Activated CD8-positive, alpha-beta T cell treated with anti-CD3 and anti-CD28 coated beads for 36 hours (primary cell): ENCODE measurements at places on chromosomes 4 and X. TPM values are rescaled to one million over a fixed set of nuclear protein-coding genes. Genes with fewer than 3 reads are reported as not detected.

GRCh38 chr4:154450966-154451365, 40.6 kb downstream of the DCHS2 start:
- H3K4me3 ChIP-seq, result no peak overlapping the region
- H3K27me3 ChIP-seq, result peaks cover 4% of the 10 kb centered on the region
- H3K4me1 ChIP-seq, result no peaks in the 10 kb centered on the region
- H3K27ac ChIP-seq, result no peak overlapping the region

DNA sequence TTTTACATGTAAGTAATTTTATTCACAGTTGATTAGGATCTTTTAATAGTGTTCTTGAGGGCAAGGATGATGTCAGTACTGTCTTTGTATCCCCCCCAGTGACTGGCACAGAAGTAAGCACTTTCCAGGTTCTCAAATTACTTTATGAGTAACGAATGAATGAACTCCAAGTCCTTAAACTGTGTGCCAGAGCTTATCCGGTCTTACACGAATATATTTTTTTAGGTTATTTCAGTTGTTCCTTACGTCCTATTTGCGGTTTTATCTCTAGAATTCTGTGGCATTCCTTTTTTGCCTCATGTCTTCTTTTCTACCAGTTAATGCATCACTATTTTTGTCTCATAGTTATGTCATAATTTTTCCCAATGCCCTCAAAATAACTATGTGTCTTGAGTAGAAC, 106.9 kb upstream of the MID1IP1 start:
- no peak overlapping the region for H3K27ac ChIP-seq
- H3K27me3 ChIP-seq, result no peaks in the 10 kb centered on the region
- no peak overlapping the region for H3K4me3 ChIP-seq
- no peaks in the 10 kb centered on the region for H3K4me1 ChIP-seq

TRMT44 gene
- 26.3 TPM for total RNA-seq

DNA sequence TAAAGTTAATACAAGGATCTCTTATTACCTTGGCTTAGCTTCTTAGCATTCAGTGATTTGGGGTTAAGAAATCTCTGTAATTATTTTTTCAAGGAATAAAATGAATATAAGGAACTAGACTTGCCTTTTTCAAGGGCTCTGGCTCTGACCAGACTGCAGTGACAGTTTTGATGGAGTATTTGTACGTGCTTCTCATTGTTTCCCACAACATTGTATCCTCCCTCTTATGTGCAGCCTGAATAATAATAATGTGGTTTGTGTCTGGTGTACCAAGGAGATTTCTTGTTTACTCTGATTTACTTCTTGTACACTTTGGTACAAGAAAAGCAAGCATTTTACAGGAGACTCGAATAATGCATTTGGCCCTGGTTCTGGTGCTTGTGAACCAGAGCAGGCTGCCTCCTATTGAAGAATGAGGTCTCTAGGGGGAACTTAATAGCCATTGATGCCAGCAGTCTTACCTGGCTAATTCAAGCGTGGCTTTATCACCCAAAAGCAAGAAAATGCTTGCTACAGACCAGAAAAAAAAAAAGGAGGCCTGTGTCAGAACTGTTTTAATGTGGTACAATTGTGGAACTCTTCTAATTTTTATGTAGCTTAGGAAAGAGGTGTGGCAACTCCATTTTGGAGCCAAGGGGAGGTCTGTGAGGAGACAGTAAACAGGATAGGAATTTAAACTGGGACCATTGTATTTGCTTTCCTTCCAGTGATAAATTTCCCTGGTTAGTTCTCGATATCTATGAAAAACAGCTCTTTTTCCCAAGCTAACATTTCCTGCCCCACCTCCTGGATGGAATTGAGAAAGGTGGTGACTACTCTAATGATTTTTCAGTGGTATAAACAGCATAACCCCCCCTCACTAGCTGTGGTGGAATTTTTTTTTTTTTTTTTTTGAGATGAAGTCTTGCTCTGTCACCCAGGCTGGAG, 5.6 kb downstream of the OTC start:
- H3K4me3 ChIP-seq, result no peak overlapping the region
- H3K4me1 ChIP-seq, result no peaks in the 10 kb centered on the region
- no peak overlapping the region for H3K27ac ChIP-seq
- peaks cover 2% of the 10 kb centered on the region for H3K27me3 ChIP-seq
- DNase-seq, result no peak

DNA sequence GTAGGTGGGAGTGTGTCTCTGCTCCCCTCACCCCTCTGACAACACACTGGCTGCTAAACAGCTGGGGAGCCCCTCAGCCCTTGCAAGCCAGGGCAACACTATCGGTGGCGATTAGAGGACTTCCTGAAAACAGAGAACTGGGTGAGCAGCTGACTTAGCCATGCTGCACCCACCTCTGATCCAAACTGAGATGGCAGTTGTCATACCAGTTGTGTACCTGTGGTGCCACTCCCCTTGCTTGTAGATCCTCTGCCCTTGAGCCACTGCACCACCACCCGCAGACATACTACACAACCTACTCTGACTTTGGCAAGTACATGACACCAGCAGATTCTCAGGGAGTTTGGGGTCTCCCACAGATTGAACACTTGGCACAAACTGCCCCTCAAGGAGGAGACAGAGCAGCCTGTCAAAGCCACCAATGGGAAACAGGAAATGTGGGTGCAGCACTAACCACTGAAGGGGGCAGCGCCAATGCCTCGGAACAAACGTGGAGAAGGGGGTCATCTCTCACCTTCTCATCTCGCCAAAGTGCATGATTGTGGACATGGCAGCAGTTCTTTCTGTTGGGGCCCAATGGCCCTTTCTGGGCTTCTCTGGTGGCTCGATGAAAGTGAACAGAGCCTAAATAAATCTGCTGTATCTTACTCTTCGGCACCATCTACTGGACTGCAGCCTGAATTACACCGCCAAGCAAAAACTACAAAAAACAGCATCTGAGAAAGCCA, 119.8 kb downstream of the NEK1 start:
- DNase-seq, result peak; percentile 43
- H3K27ac ChIP-seq, result no peak overlapping the region
- peaks cover 17% of the 10 kb centered on the region for H3K36me3 ChIP-seq

DNA sequence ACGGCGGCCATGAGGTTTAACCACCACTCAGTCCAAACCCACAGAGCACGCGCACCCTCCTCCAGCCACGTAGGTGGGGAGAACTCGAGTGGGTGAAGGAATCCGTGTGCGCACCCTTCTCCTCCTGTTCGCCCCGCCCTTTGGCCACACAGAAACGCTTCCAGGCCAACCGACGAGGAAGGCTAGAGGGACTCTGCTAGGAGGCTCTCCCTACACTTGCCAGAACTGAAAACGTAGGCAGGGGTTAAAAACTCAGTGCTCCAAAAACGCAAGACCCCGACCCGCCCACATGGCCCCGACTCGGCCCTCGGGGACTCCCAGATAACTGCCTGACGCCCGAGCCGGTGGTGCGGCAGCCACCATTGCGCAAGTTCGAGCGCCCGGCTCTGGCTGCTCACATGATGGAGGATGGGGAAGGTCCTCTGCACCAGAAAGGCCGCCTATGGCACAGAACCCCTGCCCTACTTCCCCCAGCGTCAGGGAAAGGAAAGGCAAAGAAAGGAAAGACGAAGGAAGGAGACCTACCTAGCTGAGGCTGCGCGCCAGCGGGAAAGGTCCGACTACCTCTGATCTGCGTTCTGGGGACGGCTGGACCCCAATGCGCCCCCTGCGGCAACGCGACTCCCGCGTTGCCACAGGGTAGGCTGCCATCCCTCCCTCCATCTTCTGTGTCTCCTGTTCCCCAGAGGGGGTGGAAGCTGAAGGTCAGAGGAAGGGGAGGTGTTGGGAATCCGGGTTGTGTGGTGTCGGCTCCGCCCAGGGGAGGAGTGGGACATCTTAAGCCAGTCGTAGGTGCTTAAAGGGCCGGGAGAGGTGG, 201.9 kb upstream of the AGTR2 start:
- H3K27ac ChIP-seq, result no peak overlapping the region
- no peaks in the 10 kb centered on the region for H3K36me3 ChIP-seq
- no peaks in the 10 kb centered on the region for H3K4me1 ChIP-seq
- H3K27me3 ChIP-seq, result peaks cover 5% of the 10 kb centered on the region
- no peak overlapping the region for H3K4me3 ChIP-seq
- DNase-seq, result no peak

ADH1A gene
- not detected for total RNA-seq

GRCh38 chr4:78057135-78057599, at the start of gene FRAS1:
TSS of gene FRAS1 (plus strand) at chr4:78057323. CDS start at chr4:78058010, 687 bp downstream.
- H3K36me3 ChIP-seq, result no peaks in the 10 kb centered on the region
- peak within 1 kb of the TSS; percentile 61 for H3K27ac ChIP-seq
- peaks cover 27% of the 10 kb centered on the region for H3K4me1 ChIP-seq

DNA sequence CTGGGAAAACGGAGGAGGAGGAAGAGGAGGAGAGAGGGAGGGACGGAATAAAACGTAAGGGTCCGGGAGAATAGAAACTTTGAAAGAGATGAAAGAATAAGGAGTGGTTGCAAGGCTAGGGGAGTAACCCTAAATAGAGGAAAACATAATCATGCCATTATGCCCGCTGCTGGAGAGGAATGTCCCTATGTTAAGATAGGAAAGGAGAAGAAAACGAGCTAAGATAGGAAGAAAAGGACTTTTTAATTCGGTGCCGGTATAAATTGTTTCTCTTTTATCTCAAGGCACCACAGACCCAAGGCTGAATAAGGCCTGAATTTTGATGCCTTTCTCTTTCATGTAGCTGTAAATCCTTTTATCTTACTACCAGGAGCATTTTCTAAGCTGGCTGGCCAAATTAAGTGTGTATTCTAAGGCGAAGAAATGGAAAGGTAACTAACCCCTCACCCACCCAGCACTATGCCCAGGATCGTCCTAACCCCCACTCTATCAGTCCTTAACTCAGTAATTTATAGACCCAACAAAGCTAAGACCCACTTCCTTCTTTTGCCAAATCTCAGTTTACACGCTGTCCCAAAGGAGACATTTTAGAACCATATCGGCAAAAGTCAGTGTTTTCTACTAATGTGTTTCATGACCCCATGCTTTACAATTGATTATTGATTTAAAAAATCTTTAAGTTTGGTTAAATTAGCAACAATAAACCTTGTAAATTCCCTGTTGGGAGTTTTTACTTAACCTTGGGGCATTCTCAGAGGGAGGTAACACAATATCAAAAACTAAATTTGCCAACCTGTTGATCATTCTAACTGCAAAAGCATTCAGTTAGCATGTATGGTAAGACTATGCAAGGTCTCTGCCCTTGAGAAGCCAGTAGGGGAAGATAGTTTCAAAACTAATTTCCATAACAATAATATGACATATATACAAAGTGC, 1.1 kb upstream of the CUL4B start:
- peaks cover 8% of the 10 kb centered on the region for H3K36me3 ChIP-seq
- H3K27me3 ChIP-seq, result no peaks in the 10 kb centered on the region
- H3K27ac ChIP-seq, result peak overlapping the region; percentile 98
- H3K4me3 ChIP-seq, result peak overlapping the region; percentile 98
- peaks cover 17% of the 10 kb centered on the region for H3K4me1 ChIP-seq
